ENCODE measurements at places on chromosomes 1 and 21. TPM values are rescaled to one million over a fixed set of nuclear protein-coding genes. Genes with fewer than 3 reads are reported as not detected.

The SPRR2E gene
- not detected for polyA plus RNA-seq

The KLHDC7A gene
- polyA plus RNA-seq, result 13.2 TPM

The KIF26B gene
- polyA plus RNA-seq, result 29.8 TPM

The ZBTB8OS gene
- 48.0 TPM for polyA plus RNA-seq

The CELA3B gene
- polyA plus RNA-seq, result not detected

The MAGI3 gene
- 25.2 TPM for polyA plus RNA-seq

The OR2T5 gene
- polyA plus RNA-seq, result not detected

The NBPF11 gene
- 29.9 TPM for polyA plus RNA-seq

The OR4F29 gene
- polyA plus RNA-seq, result not detected

The CHRM3 gene
- 7.6 TPM for polyA plus RNA-seq

The PPFIA4 gene
- polyA plus RNA-seq, result 6.7 TPM

The SLC44A5 gene
- polyA plus RNA-seq, result 14.9 TPM

GRCh38 chr1:201020721-201021629 is 2.5 kb downstream of the KIF21B start:
- no peak for DNase-seq

DNA sequence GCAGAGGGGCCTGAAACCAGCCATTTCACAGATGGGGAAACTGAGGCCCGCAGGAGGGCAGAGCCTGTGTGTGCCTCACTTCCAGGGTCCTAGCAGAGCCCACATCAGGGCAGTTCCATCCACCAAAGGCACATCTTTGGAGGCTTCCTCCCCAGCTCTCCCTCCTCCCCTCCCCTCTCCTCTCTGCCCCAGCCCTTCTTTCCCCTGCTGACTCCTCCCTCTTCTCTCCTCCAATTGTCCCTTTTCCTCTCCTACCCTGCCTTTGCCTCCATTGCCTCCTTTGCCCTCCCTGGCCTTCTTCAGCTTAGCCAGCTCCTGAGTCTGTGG is 56.6 kb downstream of the TMEM53 start:
- DNase-seq, result no peak

- DNase-seq, result no peak
These were observed 4.2 kb upstream of the C1orf159 start for GRCh38 chr1:1120096-1120495.

DNA sequence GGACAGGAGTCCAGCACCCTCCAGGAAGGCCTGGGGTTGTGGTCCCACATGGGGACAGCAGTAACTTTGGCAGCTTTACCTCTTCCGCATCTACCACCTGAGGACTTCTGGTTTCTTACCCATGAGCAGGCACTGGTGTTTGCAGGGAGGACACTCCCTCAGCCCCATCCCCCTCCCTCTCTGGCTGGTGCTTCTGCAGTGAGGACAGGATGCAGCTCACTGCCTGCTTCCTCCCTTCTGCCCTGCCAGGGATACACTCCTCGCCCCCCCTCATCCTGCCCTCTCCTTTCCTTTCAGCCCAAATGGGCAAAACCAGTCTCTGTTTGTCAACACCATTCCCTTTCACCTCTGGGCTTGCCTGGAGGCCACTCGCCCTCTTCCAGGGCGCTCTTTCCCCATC is 62.4 kb downstream of the KIRREL1 start:
- DNase-seq, result no peak

- no peak for DNase-seq
These were observed 168.0 kb downstream of the GRIK3 start for GRCh38 chr1:36866169-36866814.

GRCh38 chr1:41239988-41240610 is 2.0 kb downstream of the SCMH1 start:
- DNase-seq, result peak; percentile 10

- DNase-seq, result no peak
These were observed 72.8 kb downstream of the RHOU start for GRCh38 chr1:228807904-228808605.

GRCh38 chr1:53482441-53483153 is 23.4 kb downstream of the DMRTB1 start:
- no peak for DNase-seq

DNA sequence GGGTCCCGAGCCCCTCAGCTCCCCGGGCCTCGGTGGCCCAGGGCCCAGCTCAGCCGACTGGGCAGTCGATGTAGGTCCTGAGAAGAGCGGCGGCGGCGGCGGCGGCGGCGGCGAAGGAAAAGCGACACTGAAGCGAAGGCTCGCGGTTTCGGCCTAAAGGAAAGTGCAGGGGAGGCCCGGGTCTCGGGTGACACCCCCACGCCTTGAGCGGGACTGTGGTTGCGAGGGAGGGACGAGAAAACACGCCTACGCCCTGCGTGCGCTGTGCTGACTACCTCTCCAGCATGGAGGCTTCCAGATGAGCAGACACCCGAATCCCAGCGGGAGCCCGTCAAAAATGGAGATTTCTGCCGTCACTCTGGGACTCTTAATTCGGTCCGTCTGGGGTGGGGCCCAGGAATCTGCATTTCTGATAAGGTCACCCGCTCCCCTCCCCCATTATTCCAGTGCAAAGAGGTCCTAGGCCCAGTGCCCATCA is 31.2 kb downstream of the DNTTIP2 start:
- DNase-seq, result peak; percentile 56

DNA sequence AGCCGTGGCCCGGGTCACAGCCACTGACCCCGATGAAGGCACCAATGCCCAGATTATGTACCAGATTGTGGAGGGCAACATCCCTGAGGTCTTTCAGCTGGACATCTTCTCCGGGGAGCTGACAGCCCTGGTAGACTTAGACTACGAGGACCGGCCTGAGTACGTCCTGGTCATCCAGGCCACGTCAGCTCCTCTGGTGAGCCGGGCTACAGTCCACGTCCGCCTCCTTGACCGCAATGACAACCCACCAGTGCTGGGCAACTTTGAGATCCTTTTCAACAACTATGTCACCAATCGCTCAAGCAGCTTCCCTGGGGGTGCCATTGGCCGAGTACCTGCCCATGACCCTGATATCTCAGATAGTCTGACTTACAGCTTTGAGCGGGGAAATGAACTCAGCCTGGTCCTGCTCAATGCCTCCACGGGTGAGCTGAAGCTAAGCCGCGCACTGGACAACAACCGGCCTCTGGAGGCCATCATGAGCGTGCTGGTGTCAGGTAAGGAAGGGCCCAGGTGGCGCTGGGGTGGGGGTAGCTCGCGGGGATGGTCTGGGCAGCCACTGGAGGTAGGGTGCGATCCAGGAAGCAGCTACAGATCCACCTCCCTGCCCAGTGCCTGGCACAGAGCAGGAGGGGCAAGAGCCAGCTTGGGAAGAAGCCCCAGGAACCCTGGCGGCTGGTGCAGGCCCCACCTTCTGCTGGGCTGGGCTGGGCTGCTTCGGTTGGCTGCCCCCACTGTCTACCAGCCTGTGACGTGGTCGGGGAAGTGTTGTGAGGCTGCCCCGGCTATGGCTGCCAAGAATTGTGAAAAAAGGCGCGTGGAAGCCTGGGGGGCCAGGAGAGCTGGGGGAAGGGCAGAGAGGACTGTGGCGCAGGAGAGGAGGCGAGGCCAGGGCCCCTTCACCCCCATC is 3.8 kb downstream of the CELSR2 start:
- DNase-seq, result no peak

DNA sequence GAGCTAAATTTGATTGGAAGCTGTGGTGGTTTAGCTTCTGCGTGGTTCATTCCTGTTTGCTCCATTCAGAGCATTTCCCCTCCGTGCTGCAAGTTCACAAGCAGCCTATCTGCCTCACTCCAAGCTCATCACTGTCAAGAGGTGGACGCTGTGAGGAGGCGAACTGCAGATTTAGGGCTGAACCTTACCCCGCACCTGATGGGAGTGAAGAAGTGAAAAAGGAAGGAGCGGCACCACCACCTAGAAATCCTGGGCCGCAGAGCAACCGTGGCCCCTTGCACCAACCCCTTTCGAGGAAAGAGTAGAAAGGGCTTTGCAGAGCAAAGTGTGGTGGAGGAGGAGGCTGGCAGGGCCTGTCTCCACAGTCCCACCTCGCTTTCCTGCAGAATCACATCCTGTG is 117.4 kb downstream of the IER5 start:
- DNase-seq, result no peak

GRCh38 chr1:8742022-8742924 is 75.2 kb downstream of the RERE start:
- DNase-seq, result no peak

- DNase-seq, result no peak
These were observed 53.2 kb upstream of the MRPS6 start for GRCh38 chr21:34020005-34020847.

GRCh38 chr21:36825658-36826057 is 126.7 kb downstream of the SIM2 start:
- no peak for DNase-seq

- DNase-seq, result no peak
These were observed 75.7 kb upstream of the KIAA1614 start for GRCh38 chr1:180837020-180837419.

DNA sequence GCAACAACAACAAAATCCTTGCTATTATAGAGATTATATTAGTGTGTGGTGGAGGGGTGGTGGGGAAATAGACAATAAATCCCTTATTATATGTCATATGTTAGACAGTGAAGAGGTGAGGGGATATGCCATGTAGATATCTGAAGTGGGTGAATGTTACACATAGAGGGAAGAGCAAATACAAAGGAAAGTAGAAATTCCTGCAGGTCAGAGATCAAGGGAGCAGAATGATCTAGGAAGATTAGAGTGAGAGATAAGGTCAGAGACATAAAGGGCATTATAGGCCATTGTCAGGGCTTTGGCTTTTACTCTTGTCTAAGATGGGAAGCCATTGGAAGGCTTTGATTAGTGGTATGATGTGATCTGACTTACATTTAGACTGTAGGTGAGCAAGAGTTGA is 38.5 kb downstream of the PRKAA2 start:
- DNase-seq, result no peak

- no peak for DNase-seq
These were observed 380.6 kb upstream of the NEGR1 start for GRCh38 chr1:72662918-72663317.

DNA sequence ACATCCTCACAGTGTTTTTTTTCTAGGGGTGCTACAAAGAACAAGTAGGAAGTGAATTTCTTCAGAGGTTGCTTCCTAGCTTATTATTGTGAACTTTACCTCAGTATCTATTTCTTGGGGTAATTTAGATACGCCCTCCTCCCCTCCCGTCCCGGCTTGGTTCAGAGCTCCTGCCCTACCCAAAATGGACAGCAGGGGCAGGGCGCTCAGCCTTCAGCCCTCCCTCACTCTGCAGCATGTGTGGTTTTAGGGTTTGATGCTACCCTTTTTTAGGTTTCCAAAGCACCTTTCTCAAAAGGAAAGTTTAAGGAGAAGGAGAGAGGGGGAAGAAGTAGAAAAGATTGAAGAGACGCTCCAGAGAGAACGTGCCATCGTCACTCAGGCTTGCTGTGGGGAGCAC is 16.9 kb upstream of the POGK start:
- no peak for DNase-seq

GRCh38 chr1:17207540-17207939 is 2.6 kb downstream of the PADI1 start:
- no peak for DNase-seq

GRCh38 chr1:93042187-93043056 is 36.7 kb upstream of the MTF2 start:
- DNase-seq, result no peak

- DNase-seq, result no peak
These were observed 8.1 kb downstream of the NFASC start for GRCh38 chr1:204878621-204879234.

- no peak for DNase-seq
These were observed 1004.2 kb downstream of the TTLL7 start for GRCh38 chr1:82994616-82995263.

GRCh38 chr21:16932314-16932713 is 580.5 kb upstream of the CXADR start:
- DNase-seq, result no peak

- no peak for DNase-seq
These were observed 69.6 kb upstream of the OLIG2 start for GRCh38 chr21:32956061-32956656.

DNA sequence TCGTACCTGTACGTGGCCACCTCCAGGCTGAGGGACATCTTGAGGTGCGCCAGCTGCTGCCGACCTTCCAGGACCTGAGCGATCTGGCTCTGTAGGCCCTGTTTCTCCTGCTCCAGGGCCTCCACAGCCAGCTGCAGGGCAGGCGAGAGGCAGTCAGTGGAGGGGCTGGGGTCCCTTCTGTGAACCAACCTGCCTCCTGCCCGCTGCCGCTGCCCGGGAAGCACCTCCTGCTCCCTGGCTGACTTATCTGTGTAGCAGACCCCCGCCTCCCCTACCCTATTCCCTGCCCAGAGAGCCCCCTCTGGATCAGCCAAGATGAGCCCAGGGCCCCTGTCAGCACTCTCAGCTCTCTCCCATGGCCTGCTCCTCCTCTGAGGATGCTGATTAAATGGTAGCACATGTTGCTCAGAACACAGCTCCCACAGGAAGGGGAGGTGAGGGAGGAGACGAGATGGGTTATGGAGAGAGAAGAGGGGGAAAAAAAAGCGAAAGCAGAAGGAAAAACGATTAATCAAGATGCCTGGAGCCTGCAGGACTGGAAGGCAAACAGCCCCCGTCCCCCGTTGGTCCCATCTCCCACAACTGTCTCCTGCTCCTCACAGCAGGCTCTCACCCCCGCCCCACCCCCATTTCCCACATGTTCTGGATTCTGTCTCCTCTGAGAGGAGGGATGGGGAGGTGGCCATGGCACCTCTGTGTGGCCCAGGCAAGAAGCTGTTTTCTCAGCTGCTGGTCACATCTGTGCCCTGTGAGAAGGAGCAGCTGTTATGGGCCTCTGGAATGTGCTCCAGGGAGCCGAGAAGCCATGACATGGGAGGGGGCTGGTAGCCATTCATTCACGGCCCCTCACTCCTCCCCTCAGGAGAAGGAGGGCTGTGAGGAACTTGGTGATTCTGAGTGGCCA is 1.7 kb downstream of the NES start:
- DNase-seq, result no peak

- DNase-seq, result no peak
These were observed 71.1 kb downstream of the ADCY10 start for GRCh38 chr1:167842872-167843271.

GRCh38 chr1:233064988-233065387 is 114.6 kb downstream of the NTPCR start:
- DNase-seq, result no peak

GRCh38 chr21:36699546-36700294 is 805 bp downstream of the SIM2 start:
- no peak for DNase-seq

DNA sequence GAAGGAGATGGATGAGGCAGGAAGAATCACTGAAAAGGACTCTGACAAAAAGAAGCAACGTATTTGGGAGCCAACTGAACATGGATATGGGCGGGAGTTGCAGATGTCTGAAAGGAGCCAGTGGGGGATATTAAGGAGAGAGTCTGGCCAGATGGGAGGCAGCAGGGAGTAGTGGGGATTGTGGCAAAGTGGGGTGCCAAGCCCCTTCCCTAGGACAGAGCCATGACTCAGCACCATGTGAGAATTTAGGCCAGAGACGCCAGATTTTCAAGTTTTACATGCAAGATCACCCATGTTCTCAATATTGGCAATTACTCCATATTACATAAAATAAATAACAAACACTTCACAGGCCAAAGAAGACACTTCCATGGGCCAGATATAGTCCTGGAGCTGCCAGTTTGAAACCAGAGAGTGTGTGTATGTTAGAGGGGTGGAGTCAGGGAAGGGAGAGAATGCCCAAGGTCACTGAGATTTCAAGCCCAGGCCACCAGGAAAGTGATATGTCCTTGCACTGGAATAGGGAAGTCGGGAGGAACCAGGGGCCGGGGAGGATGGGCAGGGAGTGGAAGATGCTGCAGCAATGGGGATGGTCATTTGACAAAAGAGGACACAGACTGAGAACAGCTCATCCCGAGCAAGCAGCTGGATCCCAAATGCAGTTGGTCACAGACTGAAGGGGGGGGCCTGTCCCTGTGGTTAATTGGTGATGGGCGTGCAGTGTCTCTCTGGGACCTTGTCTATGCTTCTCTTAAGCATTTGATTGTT is 23.5 kb downstream of the TMEM51 start:
- DNase-seq, result no peak
